Ovary (tissue), 10 donors: ENCODE measurements at places on chromosomes 6 and 20.

DNA sequence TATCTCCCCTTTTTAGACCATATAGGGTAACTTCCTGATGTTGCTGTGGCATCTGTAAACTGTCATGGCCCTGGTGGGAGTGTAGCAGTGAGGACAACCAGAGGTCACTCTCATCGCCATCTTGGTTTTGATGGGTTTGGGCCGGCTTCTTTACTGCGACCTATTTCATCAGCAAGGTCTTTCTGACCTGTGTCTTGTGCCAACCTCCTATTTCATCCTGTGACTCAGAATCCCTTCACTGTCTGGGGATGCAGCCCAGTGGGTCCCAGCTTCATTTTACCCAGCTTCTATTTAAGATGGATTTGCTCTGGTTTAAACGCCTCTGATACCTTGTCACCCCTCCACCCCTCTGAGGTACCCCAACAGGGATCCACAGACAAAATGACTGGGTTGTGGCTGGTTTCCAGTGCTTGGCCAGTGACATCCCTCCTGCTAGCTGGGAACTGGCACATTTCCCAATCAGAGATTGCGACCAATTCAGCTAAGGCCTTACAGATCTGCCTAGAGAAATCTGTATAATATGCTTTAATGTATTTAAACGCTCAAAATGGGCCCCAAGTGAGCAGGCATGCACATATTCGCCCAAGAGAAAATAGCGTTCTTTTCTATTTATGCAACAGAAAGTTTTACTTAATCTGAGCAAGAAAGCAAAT lies 315.6 kb upstream of the QKI start:
- no peak for DNase-seq

DNA sequence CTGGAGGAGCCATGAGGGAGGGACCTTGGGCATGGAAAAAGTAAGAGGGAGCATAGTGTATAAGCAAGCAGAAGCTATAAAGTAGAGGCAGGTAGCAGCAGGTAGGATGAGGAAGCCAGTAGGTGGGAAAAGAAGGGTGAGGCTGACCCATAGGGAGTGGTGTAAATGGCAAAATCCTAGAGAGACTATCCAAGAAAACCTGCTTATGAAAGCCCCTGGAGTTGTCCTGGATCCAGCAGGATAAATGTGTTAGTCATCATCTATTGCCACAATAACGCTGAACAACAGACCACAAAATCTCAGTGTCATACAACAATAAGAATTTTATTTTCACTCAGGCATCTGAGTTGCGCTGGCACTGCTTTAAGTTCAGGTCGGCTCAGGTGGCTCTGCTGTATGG lies 30.2 kb downstream of the CHD6 start:
- DNase-seq: no peak

GRCh38 chr20:23105193-23105592 lies 19.1 kb upstream of the CD93 start:
- DNase-seq: no peak

- no peak for DNase-seq
Observed at GRCh38 chr6:156864557-156864956, 87.4 kb downstream of the ARID1B start.

DNA sequence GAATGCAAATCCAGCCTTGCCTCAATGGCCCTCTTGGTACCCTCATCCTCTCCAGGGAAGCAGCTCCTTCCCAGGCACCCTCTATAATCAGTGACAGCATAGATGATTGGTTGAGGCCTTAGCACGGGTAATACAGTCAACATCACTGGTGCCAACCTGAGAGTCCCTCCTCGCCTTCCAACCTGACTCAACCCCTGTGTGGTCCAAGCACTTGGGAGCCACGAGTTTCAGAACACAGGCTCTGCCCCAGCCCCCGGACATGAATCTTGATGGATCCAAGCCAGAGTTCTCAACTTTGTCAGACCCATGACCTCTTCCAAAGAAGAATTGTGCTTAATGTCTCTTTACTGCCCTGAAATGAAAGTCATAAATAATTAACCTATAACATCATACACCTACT lies 213.9 kb downstream of the PREX1 start:
- no peak for DNase-seq

GRCh38 chr6:148451690-148452089 lies 109.1 kb downstream of the SASH1 start:
- no peak for DNase-seq

DNA sequence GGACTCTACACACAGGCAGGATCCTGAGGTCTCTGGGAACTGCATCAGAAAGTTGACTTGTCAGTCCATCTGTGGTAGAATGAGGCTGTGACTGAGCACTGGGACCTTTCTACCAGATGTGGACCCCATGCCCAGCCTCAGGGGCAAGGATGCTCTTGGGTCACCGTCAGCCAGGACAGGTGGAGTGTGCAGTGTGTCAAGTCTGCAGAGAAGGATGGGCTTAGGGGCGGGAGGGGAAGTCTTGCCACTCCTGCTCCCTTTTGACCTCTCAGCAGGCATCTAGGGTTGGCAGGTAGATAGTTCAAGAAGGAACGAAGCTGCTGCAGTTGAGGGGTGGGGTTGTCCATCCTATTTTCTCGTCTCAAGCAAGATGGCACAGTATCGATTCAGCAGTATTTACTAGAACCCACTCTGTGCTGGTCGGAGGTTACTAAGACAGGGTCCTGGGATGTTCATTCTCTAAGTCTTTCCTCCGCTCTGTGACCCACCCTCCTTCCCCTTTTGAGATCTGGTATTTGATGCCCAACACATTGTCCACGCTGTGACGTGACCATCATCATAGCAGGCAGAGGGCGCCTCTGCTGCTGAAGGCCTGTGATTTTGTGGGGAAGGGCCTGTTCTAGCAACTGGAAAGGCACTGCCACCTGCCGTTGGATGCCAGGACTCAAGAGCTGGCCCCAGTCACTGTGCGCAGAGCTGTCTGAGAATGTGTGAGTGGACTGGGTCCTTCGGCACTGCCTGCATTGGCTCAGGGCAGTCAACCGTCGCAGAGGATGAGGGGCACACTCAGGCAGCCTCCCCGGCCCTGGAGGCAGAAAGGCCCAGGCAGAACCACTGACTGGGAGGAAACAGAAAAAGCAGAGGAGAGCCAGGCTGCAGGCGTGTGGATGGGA lies 23.2 kb downstream of the RBCK1 start:
- no peak for DNase-seq

GRCh38 chr6:111552241-111552744 lies 53.4 kb downstream of the TRAF3IP2 start:
- DNase-seq: peak; percentile 71

- no peak for DNase-seq
Observed at GRCh38 chr20:2385026-2385425, 4.3 kb downstream of the TGM6 start.

DNA sequence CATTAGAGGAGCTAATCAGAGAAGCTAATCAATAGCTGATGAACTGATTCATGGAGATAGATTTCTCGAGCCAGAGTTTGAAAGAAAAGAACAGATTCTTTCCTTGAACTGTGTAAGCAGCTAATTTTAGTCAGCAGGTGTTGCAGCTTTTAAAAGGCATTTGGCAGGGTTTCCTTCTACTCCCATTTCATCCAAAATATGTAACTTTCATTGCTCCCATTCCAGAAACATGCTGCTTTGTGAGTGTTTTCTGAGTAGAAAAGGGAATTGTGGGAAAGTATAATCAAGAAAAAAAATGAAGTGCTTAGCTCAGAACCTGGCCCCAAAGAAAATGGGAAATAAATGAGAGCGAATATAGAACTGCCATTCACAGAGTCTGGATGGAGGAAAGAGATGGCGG lies 20.8 kb downstream of the SLC35F1 start:
- no peak for DNase-seq

- DNase-seq: no peak
Observed at GRCh38 chr6:136236466-136237293, 13.4 kb downstream of the MTFR2 start.

GRCh38 chr6:91704531-91704930 lies 1117.7 kb upstream of the MAP3K7 start:
- no peak for DNase-seq

DNA sequence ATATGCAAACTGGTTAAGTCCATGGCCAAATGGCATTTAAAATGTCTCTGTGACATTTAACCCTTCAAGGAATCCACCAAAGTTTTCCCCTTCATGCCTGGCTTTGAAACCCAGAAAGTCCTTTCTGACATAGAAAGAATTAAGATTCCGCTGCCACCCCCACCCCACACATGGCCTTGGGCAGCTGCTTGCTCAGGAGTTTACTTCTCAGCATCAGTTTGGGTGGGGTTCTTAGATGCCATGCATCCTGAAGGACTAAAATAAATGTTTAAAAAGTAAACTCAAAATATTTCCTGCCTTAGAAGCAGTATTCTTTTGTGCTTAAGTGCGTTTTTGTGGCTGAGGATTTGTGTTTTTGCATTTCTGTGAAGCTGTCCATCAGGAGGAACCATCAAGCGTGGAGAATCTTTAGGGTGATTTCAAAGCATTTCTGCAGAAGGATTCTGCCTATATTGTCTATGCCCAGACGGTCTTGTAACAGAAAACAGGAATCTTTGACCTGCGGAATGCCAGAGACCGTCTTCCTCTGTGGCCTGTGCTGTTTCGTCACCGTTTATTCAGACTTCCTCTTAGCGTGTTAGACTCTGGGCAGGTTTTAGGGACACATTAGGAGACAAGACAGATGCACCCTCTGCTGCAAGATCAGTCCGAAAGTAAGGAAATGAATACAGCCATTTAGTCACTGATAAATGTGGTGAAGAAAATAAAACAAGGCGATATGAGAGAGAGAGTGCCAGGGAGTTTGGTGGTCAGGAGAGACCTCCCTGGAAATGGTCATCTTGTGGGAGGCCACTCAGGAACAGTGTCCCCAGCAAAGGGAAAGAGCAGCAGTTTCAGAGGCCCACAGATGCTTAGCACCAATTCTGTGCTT lies 6.2 kb downstream of the DUSP22 start:
- DNase-seq: no peak

- no peak for DNase-seq
Observed at GRCh38 chr6:32188381-32189068, 1.5 kb downstream of the PBX2 start.

GRCh38 chr20:11394145-11394833 lies 523.4 kb upstream of the BTBD3 start:
- no peak for DNase-seq

DNA sequence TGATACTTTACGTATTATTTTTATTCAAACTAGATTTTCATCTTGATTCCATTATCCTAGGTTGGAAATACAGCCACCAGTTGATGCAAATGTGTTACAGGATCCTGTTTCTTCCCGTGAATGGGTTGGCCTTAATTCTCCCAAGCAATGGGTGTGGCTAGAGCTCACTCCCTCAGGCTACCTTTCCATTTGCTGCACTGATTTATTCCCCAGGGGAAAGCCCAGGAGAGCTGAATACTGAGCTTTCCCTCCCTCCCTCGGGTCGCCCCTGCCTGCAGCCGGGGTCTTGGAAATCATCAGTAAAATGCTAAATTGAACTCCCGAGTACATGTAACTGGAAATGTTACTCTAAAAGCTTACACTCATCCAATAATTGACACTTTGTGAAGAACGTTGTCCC lies 9.9 kb downstream of the SMOC2 start:
- no peak for DNase-seq

DNA sequence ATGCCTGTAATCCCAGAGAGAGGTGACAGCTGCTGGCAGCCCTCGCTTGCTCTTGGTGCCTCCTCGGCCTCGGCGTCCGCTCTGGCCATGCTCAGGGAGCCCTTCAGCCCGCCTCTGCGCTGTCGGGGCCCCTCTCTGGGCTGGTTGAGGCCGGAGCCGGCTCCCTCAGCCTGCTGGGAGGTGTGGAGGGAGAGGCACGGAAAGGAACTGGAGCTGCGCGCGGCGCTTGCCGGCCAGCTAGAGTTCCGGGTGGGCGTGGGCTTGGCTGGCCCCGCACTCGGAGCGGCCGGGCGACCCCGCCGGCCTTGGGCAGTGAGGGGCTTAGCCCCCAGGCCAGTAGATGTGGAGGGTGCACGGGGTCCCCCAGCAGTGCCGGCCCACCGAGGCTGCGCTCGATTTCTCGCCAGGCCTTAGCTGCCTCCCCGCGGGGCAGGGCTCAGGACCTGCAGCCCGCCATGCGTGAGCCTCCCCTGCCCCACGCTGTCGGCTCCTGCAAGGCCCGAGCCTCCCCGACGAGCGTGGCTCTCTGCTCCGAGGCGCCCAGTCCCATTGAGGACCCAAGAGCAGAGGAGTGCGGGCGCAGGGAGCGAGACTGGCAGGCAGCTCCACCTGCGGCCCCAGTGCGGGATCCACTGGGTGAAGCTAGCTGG lies 34.6 kb downstream of the C6orf52 start:
- no peak for DNase-seq

DNA sequence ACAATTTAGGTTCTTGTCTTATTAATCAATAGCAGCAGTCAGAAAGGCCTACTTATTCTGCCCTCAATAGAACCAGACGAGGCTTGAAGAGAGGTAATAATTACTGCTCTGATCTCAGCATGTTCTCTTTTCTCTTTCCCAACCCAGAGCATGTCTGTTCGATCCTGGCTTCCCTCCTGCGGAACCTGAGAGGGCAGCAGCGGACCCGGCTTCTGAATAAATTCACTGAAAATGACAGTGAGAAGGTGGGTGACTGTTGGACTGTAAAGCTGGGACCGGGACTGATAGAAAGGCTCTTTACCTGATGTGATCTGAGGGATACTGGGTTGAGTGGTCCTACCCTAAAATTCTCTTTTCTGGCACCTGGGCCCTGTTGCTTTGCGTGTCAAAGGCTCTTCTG lies 63.0 kb upstream of the VSTM2L start:
- DNase-seq: no peak

GRCh38 chr6:158803733-158804143 lies 15.4 kb downstream of the EZR start:
- DNase-seq: no peak

DNA sequence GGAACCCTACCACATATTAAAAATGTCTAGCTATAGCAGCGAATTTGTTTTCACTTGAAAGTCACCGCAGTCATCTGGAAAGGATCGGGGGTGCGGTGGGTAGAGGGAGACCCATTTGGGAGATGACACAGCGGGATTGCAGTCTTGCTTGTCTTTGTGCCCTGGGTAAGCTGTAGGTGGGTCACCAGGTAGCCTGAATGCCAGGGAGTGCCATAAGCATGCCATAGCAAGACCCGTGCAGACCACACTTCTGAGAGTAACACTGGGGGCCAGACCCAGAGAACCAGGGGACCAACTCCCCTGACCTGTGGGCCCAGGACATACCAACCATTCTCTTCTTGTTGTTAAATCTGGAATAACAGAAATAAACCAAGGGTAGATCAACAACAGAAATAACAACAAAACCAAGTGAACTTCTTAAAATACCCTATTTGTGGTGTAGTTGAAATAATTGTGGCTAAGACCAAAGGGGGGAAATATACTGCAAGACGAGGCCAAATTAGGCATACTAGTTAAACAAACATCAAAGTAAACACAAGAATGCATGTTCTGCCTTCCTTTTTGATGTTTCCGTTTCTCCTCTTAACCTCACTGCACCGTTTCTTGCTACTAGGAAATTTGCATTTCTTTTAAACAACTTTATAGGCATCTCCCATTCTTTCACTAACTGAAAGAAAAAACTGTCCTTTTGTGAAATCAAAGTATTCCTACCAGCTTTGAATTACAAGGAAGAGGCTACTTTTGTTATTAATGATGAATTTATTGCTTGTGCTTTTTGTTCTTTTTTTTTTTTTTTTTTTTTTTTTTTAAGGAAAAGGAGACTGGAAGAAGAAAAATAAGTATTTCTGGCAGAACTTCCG lies 128.2 kb downstream of the SASH1 start:
- no peak for DNase-seq

GRCh38 chr6:14772188-14772587 lies 473.7 kb upstream of the JARID2 start:
- no peak for DNase-seq

GRCh38 chr6:55574556-55574955 lies 4.4 kb downstream of the HMGCLL1 start:
- no peak for DNase-seq

- DNase-seq: no peak
Observed at GRCh38 chr6:152018876-152019275, 211.4 kb downstream of the ESR1 start.
